GOT3 (cell line): ENCODE measurements at places on chromosomes 12 and 14.

DNA sequence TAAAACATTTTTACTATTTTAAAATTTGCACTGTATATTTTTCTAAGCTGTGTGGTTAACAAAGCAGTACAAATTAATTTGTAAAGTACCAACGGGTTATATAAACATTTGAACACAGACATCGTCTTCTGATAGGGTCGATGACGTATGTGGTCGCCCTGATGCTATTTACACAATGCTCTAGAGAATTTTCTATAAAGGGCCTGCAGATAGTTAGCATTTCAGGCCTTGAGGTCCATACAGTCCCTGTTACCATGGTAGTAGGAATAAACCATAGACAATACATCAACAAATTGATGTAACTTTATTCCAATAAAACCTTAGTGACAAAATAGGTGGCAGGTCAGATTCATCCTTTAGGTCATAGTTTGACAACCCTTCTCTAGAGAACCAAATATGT, 25.7 kb upstream of the PDZRN4 start:
- no peak for DNase-seq

- DNase-seq: no peak
These were observed 70.7 kb downstream of the BORCS5 start for GRCh38 chr12:12427568-12427967.

- no peak for DNase-seq
These were observed 138.0 kb upstream of the IGF1 start for GRCh38 chr12:102618197-102618877.

DNA sequence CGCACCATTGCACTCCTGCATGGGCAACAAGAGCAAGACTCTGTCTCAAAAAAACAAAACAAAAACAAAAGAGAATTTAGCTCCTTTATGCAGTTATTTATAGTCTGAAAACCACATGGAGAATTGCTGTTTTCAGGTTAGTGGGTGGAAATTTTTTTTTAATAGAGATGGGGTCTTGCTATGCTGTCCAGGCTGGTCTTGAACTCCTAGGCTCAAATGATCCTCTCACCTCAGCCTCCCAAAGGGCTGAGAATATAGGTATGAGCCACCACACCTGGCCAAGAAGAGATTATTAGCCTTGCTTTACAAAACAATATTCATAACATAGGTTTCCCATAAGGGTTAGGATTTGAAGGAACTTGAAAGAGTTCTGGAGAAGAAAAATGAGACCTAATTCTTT, 12.1 kb upstream of the SRP54 start:
- DNase-seq: no peak

- no peak for DNase-seq
These were observed 35.5 kb downstream of the SLC5A8 start for GRCh38 chr12:101174541-101174940.

DNA sequence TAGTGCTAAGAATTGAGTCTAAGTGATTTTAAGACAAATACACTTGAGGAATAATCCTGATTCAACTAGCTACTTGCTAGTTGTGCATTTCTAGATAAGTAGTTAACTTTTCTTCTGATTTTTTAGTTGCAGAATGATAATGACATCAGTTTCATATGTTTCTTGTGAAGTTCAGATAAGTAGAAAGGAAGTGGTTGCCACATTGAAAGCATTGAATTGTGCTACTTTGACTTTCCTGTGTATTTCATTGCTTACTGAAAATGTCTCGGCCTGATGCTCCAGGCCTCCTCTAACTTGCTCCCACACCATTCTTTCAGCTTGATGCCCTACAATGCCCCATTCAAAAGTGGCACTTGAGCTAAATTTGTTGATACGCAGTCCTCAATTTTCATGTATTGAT, 980.0 kb downstream of the TMTC2 start:
- DNase-seq: no peak

GRCh38 chr14:37232907-37233481, 35.3 kb downstream of the MIPOL1 start:
- DNase-seq: no peak

GRCh38 chr14:81829447-81829846, 295.8 kb upstream of the SEL1L start:
- no peak for DNase-seq

DNA sequence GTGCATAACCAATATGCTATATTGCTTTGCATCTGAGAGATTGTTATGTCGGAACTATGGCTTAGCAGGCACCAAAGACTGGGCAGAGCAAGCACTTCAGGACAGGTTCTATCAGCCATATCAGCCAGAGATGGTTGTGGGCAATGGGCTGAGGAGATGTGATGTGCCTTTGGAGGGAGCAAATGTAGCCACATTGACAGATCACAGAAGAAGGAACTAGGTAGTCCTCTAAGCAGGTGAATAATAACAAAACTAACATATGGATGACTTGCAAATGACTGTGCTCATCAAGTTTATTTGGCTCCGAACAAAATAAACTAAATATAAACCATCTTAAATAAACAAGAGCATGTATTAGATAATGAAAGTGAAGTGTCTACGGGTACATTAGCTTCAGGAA, 291.7 kb downstream of the RMST start:
- DNase-seq: no peak

DNA sequence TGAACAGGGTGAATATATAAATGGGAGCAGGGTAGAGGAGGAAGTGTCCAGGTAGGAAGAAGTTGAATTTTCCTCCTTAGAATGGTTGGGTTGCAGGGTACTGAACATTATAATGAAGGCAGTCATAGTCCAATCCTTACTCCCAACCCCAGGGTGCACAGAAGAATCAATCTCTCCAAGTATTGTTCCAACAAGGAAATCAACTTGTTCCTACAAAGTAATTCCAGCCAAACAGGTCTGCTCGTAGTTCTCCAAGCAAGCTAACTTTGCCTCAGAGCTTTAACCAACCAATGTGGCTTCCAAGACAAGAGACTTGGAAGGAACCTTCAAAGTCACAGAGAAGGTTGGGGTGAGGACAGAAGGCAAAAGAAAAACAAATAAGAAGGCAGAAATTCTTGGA, 527.2 kb downstream of the MED13L start:
- no peak for DNase-seq

DNA sequence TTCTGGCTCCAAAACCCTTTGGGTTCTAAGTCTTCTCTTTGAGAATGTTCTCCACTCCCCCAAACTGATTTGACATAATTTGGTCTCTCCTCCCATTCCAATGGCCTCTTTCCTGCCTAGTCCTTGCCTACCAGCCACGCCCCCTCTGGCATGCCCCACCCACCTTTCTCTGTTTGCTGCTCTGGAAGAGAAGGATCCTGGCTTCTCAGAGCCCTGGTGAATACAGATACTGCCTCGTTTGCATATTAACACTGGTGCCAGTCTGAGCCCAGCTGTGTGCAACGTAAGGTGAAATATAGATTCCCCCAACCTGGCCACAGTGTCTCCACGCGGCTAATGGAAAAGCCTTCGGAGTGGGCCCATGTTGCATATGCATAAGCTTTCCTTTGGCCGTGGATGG, 79.7 kb downstream of the PAPOLA start:
- DNase-seq: no peak

DNA sequence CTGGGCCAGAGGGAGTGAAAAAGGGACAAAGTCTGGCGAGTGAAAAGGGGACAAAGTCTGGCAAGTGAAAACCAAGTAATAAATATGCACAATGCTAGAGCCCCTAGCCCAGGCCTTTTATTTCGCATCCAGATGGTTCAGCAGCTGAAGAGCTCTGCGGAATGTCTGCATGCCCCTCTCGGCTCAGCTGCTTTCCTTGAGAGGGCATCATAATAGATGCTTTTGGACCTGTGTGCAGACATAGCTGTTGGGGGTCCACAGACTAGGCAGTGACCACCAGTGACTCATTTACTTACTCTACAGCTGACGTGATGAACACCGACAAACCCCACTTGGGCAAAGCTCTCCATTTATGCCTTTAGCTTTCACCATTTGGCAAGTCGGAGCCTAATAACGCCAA, 4.3 kb downstream of the NIN start:
- DNase-seq: no peak

DNA sequence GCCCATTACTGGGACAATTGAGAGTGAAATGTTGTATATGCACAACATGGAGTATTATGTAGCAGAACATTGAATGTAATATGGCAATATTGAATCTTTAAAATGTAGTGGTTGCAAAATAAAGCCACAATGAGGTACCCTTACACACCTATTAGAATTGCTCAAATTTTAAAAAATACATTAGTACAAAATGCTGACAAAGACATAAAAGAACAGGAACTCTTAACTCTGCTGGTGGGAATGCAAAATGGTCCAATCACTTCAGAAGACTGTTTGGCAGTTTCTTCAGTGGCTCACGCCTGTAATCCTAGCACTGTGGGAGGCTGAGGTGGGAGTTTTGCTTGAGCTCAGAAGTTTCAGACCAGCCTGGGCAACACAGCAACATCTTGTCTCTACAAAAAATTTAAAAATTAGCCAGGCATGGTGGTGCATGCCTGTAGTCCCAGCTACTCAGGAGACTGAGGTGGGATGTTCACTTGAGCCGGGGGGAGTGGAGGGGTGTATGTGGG, 6.8 kb upstream of the NAP1L1 start:
- no peak for DNase-seq

GRCh38 chr14:101223127-101223526, 319.6 kb upstream of the RTL1 start:
- no peak for DNase-seq

- DNase-seq: no peak
These were observed 60.7 kb downstream of the SLC38A6 start for GRCh38 chr14:61041704-61042103.

GRCh38 chr12:96034621-96035282, 635 bp downstream of the LTA4H start:
- no peak for DNase-seq

DNA sequence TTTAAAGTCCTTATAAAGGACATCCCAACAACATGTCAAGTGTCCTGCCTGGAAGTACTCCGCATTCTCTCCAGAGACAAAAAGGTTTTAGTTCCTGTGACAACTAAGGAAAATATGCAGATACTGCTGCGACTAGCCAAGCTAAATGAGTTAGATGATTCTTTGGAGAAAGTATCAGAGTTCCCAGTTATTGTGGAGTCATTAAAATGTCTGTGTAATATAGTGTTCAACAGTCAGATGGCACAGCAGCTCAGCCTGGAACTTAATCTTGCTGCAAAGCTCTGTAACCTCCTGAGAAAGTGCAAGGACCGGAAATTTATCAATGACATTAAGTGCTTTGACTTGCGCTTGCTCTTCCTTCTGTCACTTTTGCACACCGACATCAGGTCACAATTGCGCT, 40.2 kb downstream of the RIC8B start:
- no peak for DNase-seq

- DNase-seq: no peak
These were observed 360.8 kb downstream of the CCDC91 start for GRCh38 chr12:28550757-28551704.

DNA sequence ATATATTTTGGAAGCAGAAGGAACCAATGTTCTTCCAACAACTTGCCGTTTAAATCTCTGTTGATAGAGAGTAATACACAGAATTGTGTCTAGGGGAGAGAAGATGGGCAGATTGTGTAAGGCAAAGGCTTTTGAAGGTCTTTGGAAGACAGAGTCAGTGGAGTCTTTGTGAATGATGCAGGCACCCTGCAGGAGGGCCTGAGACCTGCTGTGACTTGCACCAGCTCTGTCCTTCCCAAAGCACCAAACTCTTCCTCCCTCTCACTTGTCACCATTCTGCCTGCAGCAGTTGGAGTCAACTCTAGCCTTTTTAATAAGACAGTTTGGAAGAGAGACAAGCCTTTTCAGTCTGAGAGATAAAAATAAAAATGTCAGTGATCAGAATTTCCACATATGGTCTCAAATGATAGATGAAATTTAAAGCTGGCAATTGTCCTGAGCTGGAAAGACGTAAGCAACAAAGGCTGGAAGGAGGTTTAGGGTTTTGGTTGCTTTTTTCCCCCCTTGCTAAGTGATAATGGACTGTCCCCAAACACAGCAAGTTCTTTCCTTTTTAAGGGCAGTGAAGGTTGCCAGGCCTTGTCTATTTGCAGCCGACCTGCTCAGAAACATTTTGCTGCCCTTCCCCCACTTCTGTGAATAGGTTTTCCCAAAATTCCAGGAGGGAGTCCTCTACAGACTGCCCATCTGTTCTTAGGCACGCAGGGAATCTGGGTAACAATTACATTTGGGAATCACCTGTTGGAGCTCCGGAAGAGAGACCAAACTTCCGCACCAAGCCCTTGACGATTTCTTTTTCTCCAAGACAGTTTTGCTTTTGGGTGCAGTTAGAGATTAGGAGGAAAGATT, 103.0 kb upstream of the NTF3 start:
- no peak for DNase-seq
